ENCODE measurements at places on chromosomes 3 and 15. TPM values are rescaled to one million over a fixed set of nuclear protein-coding genes. Genes with fewer than 3 reads are reported as not detected.
A peak's percentile ranks its signal among the peaks of the same experiment; 100 is the strongest.

GRCh38 chr15:43794269-43795037 lies 2.3 kb downstream of the SERF2 start:
- DNase-seq, result no peak

DNA sequence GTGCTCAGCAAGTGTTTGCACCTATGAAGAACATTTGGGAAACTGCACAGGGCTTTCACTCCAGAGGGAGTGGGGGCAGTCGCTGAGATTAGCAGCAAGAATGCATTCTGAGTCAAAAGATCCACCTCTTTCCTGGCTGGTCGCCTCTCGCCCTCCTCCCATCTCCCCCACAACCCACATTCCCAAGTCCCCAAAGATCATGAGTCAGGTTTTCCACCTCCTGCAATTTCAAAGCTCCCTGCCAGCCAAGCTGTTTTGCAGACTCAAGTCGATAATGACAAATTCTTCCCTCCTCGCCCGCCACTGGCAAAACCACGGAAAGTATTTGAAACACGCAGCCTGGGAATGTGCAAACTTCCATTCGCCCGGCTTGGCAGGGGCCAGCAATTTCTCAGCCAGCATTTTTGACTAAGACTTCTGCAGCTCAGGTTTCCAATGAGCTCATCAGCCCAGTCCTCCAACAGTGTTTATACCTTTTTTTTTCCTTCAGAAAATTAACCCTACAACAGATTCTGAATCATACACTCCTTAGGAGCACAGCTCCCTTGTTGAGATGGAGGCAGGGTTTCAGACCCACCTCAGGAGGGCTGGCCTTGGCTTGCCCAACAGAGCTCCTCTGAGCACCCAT lies 181.4 kb downstream of the SMAD6 start:
- peak; percentile 90 for DNase-seq

- DNase-seq, result no peak
Observed at GRCh38 chr3:139944256-139944910, 9.4 kb downstream of the CLSTN2 start.

DNA sequence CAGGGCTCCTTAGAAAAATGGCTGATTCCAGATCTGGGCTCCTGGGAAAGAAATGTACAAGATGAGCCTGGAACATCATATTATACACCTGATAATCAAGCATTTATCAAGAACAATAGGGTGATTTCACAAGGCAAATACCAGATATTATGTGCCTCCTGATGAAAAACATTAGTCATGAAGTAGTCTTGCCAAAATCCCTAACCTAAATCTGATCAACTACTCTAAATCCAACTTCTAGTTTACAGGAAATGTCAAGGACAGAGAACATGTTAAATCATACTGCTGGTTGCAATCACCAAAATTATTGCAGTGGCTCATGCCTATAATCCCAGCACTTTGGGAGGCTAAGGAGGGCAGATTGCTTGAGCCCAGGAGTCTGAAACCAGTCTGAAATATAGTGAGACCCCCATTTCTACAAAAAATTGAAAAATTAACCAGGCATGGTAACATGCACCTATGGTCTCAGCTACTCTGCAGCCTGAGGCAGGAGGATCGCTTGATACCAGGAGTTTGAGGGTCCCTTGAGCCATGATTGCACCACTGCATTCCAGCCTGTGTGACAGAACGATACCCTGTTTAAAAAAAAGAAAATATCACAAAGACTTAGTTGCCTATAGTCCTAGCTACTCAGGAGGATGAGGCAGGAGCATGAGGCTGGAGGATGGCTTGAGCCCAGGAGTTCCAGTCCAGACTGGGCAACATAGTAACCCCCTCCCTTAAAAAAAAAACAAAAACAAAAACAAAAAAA lies 34.9 kb upstream of the ATP13A3 start:
- no peak for DNase-seq

The CAPN3 gene
- total RNA-seq, result 0.54 TPM

DNA sequence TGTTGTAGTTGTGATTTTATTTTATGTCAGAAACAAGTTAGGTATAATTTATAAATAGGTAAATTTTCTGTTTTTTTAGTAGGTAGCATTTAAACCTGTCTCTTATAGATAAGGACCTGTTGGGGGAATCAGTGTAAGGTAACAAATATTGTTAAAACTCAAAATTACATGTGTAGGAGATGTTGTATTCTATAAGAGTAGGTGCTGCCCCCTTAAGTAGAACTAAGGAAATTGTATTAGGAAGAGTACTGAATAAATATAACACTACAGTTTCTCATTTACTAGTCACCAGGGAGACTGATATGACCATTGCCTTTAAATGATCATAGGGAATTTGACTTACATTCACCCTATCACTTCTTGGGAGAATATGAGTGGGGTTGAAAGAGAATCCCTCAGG lies 31.2 kb downstream of the SLC25A36 start:
- peak; percentile 41 for DNase-seq

GRCh38 chr3:71547249-71548198 lies 36.0 kb downstream of the FOXP1 start:
- DNase-seq, result no peak

The BFSP2 gene
- not detected for total RNA-seq

GRCh38 chr15:31352911-31353811 lies 26.5 kb downstream of the KLF13 start:
- DNase-seq, result peak; percentile 7

GRCh38 chr3:56133423-56133822 lies 334.8 kb downstream of the ERC2 start:
- no peak for DNase-seq

GRCh38 chr15:37783290-37783689 lies 151.2 kb upstream of the TMCO5A start:
- DNase-seq, result no peak

GRCh38 chr3:88589138-88589537 lies 439.4 kb downstream of the C3orf38 start:
- peak; percentile 92 for DNase-seq

The CCDC39 gene
- not detected for total RNA-seq

DNA sequence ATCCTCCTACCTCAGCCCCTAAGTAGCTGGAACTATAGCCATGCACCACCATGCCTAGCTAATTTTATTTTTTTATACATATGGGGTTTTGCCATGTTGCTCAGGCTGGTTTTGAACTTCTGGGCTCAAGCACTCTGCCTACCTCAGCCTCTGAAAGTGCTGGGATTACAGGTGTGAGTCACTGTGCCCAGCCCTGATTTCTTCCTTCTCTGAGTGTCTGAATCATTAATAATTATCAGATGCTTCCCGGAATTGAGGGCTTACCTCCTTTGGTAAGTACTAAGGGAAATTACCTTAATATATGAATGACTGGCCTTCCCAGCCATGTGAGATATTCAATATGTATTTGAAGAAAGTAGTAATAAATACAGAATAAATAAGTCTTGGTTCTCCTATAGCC lies 7.2 kb downstream of the CLPX start:
- no peak for DNase-seq

DNA sequence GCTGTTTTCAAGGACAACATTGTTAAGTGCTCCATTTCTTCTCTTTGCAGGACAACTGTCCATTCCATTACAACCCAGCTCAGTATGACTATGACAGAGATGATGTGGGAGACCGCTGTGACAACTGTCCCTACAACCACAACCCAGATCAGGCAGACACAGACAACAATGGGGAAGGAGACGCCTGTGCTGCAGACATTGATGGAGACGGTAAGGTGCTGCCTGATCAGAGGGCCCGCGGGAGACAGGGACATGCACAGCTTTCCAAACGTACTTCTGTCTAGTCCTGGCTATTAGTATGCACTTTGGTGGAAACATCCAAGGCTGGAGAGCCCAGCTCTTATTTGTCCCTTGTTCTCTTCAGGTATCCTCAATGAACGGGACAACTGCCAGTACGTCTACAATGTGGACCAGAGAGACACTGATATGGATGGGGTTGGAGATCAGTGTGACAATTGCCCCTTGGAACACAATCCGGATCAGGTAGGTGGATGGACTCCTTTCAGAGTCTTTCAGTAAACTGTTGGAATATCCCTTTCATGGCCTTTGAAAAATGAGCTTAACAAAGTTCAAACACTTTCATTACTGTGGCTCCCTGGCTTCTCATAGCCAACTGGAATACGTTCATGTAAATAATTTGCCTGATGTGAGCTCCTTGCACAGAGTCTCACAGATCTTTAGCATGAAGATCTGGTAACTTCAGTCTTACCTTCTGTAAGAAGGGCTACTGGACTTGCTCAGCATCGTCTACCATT lies 10.4 kb downstream of the THBS1 start:
- no peak for DNase-seq

DNA sequence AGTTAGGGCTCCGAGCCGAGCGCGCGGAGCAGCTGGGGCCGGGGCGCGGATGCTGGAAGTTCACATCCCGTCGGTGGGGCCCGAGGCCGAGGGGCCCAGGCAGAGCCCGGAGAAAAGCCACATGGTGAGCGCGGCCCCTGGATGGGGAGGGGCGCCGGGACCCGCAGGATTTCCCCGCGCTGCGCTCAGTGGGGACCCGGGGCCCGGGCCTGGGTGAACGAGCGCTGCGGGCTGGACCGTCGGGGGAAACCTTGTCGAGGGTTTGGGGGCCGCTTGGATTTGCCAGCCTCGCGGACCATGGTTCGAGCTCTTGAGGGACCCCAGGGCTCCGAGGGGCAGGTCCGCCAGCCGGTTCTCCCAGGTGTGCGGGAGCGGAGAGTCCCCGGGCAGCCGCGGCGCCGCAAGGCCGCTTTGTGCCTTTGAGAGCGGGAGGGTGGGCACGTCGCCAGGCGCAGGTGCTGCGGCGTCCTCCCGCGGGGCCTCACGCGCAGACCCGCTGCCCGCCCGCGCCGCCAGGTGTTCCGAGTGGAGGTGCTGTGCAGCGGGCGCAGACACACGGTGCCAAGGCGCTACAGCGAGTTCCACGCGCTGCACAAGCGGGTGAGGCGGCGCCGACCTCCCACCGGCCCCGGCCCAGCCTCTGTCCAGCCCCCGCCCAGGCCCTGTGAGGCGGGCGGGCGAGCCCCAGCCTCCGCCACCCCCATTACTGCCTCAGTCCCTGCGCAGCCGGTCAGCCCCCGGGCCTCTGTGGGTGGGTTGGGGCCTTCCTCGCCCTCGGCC lies at the start of gene SNX22:
Gene SNX22 (plus strand): TSS at position 5 of the 780 bp plus-strand sequence. CDS start 45 bp downstream, at position 50.
- DNase-seq, result no peak

The SEMA6D gene
- total RNA-seq, result 11.0 TPM

The SLC28A1 gene
- not detected for total RNA-seq

- no peak for DNase-seq
Observed at GRCh38 chr3:95752199-95752598, 1062.2 kb upstream of the EPHA6 start.
